ENCODE measurements at places on chromosomes 7 and 10.
A peak's percentile ranks its signal among the peaks of the same experiment; 100 is the strongest.

GRCh38 chr7:4683884-4684565 is 1.9 kb downstream of the FOXK1 start:
- peak; percentile 27 for DNase-seq

DNA sequence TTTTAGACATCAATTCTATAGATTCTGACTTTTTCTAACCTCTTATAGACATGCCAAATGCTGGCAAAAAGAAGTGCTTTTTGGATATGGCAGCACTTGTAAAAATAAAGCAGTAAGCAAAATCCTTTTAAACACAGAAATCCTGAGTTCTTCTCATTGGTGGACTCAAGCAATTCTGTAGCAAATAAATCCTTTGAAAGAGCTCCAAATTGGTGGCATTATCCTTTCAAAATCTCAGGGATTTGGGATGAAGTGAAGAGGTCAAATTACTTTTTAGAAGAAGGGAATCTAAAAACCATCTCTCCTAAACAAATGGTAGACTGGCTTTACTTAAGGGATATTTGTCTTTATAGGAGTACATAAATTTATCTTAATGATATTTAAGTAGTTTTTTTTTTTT is 17.5 kb upstream of the ASCC1 start:
- no peak for DNase-seq

GRCh38 chr10:78974617-78975317 is 94.0 kb upstream of the ZMIZ1 start:
- peak; percentile 60 for DNase-seq

GRCh38 chr7:20798081-20798693 is 11.5 kb upstream of the SP8 start:
- no peak for DNase-seq

DNA sequence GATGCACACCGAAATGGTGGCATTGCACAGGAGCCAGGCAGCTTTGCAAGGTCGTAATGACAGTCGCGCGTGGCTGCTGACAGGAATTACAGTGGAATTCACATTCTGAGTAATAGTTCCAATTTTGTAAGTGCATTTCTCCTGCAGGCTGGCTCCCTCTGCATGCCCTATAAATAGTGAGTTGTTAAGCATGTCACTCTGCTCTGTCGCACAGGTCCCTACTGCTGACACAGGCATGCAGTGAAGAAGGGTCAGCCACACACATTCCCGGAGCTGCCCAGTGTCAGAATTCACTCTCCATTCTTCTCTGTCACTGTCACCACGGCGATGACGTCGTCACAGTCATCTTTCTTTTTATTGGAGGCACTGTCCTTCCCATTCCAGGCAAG is 49.2 kb upstream of the SHH start:
- no peak for DNase-seq

DNA sequence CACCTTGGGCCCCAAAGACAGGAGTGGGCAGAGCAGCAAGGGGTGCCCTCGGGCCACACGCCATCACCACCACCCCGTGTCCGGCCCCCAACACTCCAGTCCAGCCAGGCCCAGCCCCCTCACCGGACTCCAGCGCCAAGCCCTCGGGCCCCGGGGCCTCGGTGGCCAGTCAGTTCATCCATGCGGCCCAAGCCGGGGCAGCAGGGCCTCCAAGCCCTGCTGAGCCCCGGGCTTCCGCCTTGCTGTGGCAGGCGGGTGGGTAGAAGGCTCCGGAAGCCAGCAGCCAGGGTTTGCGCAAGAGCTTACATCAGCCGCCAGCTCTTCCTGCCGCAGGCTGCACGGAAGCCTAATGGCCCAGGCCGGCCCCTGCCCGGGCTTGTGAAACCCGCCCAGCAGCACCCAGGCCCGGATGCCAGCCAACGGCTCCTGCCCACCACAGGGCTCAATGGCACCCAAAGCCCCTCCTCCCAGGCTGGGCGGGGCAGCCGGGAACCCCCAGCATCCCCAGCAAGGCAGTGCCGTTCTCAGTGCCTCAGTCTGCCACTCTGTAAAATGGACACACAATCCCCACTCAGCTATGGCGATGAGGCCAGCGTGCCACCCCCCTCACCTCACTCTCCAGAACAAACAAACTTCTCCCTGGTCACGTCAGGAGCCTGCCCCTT is 26.5 kb downstream of the TNRC18 start:
- DNase-seq: peak; percentile 54
